ENCODE measurements at places on chromosomes 3 and 15.

DNA sequence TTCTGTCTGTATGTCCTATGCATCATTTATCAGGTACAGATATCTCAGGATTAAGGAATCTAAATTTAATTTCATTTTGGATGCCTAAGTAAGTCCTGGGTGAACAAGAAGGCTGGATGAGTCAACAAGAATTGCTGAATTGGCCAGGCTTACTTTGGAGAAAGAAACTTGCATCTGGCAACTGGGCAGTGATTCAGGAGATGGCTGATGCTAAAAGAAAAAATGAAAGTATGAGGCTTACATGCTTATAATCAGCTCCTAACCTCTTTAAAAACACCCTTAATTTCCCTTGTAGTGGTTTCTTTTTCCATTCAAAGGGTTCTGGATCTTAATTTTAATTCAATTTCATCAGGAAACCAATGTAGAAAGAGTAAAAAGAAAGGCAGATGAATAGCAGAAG, 228.8 kb upstream of the PEX5L start:
- no peak for DNase-seq

DNA sequence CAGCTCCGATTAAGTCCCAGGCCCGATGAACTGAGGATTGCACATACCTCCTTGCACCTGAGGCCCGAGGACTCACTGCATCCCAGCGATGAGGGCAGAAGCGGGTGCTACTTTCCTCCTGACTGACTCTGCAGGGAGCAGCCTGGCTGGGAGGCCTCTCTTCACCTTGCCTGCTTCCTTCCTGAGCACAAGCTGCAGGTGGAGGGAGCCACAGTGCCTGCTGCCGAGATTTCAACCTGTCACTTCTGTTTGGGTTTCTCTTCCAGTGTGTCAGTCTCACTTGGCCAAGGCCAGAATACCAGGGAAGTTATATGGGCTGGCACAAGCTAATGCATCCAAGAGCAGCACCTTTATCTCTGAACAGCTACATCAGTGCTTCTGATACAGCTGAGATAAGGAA, 185.4 kb downstream of the NTRK3 start:
- no peak for DNase-seq

GRCh38 chr3:38359038-38359437, 12.5 kb downstream of the XYLB start:
- DNase-seq: no peak

DNA sequence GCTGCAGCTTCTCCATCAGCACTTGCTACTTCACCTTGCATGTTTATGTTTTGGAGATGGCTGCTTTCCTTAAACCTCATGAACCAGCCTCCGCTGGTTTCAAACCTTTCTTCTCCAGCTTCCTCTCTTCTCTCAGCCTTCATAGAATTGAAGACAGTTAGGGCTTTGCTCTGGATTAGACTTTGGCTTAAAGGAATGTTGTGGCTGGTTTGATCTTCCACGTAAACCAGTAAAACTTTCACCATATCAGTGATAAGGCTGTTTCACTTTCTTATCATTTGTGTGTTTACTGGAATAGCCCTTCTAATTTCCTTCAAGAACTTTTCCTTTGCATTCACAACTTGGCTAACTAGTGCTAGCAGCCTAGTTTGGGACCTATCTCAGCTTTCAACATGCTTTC, 11.7 kb upstream of the GNAT1 start:
- no peak for DNase-seq

DNA sequence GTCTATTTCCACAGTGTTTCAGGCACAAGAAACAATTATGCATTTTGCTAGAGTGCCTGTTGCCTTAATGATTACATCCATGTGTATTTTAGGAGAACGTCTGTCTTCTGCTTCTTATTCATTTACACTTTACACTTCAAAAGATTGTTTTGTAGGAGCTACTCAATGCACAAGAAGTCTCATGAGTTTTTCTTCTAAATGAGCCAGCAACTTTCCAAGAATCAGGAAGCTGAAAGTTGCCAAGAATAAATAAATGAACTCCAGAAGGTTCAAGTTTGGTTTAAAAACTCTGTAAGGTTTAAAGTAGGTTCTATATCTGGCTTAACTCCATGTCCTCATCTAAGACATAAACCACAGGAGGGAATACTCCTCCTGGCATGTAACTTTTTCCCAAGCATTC, 103.8 kb upstream of the ADPGK start:
- DNase-seq: no peak

GRCh38 chr15:59250249-59250648, 43.6 kb downstream of the LDHAL6B start:
- no peak for DNase-seq

- DNase-seq: no peak
These were observed 37.0 kb downstream of the CLDN18 start for GRCh38 chr3:138046955-138047354.

- no peak for DNase-seq
These were observed 32.0 kb upstream of the GBE1 start for GRCh38 chr3:81793410-81793809.

GRCh38 chr3:2976212-2976611, 134.0 kb downstream of the IL5RA start:
- DNase-seq: no peak

GRCh38 chr3:143840636-143841035, 7.6 kb downstream of the SLC9A9 start:
- no peak for DNase-seq

DNA sequence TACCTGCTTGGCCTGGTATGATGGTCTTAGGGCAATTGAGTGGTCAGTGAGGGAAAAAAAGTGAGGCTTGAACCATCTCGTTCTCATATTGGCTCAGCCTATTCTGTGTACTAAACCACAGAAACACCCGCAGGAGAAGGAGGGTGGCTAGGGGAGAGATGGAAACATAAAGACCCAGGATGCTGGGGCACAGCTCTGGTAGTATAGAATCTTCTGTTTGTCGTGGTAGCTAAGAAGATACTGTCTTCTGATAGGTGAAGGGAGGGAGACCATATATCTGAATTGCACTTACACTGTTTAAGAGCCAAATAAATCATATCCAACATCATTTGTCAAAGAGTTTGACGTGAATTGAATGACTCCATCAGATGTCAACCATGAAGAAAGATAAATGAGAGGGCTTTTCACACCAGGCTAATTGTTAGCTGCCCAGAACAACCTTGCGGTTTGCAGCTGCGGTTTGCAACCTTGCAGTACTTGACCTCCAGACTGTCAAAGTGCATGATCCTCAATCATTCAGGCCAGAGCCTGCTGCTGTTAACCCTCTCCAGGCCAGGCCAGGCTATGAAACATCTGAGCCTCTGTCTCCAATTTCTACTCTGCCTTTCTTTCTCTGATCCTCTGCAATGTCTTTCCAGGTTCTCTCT, 40.9 kb upstream of the PIK3R4 start:
- no peak for DNase-seq

GRCh38 chr15:49134683-49135341, 20.6 kb downstream of the COPS2 start:
- DNase-seq: no peak

DNA sequence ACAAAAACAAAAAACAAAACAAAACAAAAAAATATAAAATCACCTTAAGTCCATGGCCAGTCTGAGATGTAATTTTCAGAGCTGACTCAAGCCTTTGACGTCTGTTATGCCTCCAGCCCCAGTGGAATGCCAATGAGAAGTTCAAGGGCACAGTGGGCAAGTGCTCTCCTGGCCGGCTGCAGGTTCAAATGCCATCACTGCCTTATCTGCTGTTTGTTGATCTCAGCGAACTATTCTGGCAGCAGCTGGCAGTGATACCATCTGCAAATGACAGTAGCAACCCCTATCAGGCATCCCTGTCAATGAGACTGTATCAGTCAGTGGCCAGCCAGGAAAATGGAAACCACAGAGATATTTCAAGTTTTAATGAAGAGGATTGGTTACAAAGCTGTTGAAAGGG, 10.8 kb upstream of the PDE8A start:
- no peak for DNase-seq

DNA sequence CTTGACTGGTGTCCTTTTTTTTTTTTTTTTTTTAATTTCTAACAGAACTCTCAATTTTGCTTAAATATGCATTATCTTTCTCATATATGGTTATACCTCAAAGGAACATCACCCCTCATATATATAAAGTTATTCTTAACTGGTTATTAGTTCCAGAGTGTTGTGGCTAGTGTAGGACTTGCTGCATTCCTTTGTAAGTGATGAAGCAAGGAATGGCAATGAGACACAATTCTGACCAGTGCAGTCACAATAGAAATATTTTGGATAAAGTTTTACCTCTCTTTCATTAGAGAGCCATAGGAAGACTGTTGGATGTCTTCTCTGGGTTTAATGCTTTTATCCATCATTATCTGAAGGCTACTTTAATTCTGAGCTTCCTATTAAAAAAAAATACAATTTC, 75.5 kb upstream of the CBLB start:
- DNase-seq: no peak

DNA sequence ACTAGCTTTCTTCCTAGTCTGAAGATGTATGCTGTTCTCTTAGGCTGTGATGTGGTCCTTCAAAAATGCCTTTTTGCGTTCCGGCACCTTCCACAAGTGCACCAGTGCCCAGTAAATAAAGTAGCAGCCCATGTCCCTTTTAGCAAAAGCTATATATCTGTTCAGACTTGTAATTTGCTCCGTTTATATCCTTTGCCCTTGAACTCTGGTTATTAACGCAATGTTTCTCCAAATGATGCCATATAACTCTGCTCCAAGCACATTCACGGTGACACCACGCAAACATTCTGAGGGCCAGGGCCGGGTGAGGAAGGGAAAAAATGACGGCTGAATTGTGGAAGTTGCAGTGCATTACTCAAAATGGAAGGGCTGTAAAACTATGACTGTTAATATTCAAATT, 1001.1 kb upstream of the NR2F2 start:
- DNase-seq: no peak

DNA sequence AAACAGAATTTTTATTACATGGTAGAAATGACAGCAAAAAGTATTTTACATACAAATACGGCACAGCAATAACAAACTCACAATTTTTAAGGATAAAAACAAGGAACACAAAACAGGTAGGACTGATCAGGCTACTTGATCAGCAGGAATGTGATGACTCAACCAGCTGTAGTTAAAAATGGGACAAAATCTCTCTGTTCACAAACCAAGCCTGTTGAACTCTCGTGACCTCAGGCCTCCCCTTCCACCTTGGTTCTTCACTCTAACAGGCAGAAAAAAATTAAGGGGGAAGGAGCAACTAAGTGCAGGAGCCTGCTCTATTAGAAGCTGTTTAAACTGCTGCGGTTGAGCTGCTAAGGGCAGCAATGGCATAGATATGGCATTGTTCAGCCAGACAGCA, 18.7 kb downstream of the FBXL22 start:
- no peak for DNase-seq

DNA sequence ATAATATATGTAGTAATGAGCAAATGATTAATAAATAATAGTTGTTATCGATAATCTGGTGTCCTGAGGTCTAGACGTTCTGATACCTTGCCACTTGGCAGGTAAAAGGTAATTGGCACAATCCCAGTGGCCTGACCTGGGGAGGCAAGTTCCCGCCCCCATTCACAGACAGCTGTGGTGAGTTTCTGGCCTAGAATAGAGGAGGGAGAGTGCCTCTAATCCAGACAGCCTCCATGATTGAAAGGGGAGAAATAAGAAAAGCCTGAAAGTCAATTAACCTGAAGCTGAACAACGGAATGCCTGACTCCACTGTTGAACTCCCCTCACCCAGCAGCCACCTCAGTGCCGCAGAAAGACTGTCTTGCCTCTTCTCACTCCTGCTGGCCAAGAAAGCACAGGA, 38.1 kb upstream of the SV2B start:
- no peak for DNase-seq

- DNase-seq: peak; percentile 27
These were observed 1.1 kb downstream of the KCNH8 start for GRCh38 chr3:19149368-19149767.

GRCh38 chr15:80942746-80943565, 46.7 kb downstream of the MESD start:
- DNase-seq: no peak

DNA sequence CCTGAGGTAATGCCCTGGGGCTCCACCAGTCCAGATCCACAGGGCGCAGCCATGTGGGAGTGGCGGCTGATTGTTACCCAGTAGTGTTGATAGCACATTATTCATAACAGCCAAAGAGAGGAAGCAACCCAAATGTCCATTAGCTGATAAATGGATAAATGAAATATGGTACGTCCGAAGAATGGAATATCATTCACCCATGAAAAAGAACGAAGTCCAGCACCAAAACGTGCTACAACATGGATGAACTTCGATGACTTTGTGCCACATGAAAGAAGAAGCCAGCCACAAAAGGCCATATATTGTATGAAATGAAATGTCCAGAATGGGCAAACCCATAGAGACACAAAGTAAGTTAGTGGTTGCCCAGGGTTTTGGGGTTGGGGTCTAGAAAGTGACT, 6.4 kb downstream of the SMAD6 start:
- no peak for DNase-seq

- DNase-seq: no peak
These were observed 84.4 kb downstream of the CMSS1 start for GRCh38 chr3:99902091-99902490.

DNA sequence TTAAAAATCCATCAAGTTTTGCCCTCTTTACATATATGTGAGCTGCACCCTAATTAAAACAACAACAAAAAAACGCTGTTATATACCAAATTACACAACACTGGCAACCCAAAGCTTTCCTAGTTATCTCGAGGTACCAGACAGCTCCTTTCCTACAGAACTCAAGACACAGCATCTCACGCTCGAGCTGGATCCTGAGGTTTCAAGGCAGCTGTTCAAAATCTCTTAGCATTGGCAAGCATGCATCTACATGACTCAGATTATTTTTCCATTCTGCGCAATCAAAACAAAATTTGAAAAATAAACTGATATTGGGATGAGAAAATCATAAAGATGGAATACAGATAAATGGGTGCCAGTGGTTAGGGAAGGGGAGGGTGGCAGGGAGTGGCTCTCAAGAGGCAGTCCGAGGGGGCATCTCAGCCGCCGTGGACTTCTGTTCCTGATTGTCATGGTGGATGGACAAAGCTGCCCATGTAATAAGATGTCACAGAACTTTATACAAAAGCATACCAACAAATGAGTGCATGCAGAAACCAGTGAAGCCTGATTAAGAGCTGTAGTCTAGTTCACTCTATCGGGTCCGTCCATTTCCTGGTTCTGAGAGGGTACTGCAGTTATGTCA, 91.5 kb downstream of the ADAMTS17 start:
- no peak for DNase-seq

DNA sequence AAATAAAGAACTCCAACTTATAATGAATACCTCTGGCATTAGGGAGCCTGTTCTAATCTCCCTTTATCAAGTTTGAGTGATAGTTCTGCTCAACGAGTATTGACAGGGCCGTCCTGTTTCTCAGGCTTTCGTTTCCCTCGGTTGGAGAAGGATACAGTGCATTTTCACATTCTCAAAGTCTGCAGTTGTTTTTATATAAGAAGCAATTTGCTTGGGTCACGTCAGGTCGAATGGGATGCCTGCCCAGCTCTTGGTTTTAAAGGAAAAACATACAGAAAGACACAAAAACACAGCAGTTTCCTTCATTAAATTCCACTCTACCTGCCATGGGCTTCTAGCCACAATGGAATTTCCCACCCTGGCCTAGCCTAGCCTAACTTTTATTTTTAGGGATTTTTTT, 366.3 kb downstream of the TIGIT start:
- DNase-seq: no peak

- DNase-seq: no peak
These were observed 30.4 kb downstream of the RASGRF1 start for GRCh38 chr15:79060175-79060574.

GRCh38 chr15:67225336-67225735, 29.1 kb downstream of the AAGAB start:
- DNase-seq: no peak

- no peak for DNase-seq
These were observed 14.8 kb upstream of the BUB1B start for GRCh38 chr15:40146037-40146436.

All from activated naive CD8-positive, alpha-beta T cell treated with anti-CD3 and anti-CD28 coated beads, Interleukin-2, amount 50 U/mL, for 24 hours (primary cell).